ENCODE measurements at places on chromosomes 4 and X.

DNA sequence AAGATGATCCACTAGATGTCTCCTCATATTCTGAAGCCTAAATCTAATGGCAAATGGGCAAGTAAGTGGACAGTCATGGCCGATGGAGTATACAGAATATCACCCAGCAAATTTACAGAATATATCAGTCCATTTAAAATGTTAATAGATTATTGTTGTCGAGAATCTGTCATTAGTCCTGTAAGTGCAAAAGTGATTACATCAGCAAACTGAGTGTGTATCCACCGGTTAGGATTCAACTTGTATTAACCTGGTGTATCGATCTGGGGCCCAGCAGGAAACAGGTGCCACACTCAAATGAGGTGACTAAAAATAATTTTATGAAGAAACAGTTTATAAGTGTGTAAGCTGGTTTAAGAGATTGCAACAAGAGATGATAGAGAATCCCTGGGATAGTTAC, 367.9 kb upstream of the FAM47C start:
- no peak for DNase-seq

GRCh38 chr4:140296335-140297220, 76.9 kb upstream of the SCOC start:
- peak; percentile 88 for DNase-seq

DNA sequence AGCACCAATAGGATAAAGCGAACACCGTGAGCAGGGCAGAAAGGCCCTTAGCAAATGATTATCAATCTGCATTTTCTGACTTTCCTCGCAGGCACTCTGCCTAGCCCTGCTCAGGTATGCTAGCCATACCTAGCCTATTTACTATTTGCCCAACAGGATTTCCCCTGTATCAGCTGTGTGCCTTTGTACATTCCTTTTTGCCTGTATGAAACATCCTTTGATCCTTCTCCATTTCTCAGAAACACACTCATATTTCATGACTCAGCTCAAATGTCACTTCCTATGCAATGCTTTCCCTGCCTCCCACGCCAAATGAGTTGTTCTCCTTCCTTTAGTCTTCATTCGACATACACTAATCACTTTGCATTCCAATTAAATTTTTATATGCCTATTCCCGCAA, 37.2 kb downstream of the PCDH7 start:
- DNase-seq, result peak; percentile 78

GRCh38 chrX:31136144-31136611, 64.3 kb upstream of the FTHL17 start:
- DNase-seq, result no peak

DNA sequence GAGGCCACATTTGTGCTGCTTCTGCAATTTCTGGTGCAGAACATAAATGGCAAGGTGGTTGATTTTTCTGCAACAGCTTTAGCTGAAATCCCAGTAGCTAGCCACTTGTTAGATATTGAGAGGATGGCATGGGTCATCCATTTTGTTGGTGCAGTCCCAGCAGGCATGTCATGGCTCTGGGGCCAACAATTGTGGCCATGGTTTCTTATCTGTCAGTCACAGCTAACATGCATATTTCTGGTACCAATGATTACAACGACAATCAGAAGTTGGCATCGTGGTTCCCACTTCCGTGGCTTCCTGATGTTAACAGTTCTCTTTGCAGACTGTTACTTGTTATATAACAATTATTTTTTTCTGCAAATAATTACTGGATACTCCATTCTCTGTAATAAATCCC, 42.8 kb upstream of the PRKG2 start:
- no peak for DNase-seq

DNA sequence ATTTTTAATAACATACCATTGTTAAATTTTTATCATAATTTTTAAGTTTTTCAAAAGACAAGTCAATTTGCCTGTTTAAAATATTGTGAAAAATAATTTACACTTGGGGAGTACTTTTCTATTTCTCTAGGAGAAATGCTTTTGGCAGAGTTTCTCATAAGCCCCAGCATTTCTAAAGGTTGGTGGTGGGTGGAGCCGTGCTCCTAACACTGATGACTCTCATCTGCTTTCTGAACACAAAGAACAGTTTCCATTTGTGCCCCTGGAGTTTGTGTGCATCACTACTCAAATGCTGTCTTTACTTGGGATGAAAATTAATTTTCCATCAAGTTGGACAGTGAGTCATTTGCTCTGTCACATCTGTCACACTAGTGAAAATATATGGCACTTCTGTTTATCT, 57.6 kb downstream of the TNIP2 start:
- no peak for DNase-seq

DNA sequence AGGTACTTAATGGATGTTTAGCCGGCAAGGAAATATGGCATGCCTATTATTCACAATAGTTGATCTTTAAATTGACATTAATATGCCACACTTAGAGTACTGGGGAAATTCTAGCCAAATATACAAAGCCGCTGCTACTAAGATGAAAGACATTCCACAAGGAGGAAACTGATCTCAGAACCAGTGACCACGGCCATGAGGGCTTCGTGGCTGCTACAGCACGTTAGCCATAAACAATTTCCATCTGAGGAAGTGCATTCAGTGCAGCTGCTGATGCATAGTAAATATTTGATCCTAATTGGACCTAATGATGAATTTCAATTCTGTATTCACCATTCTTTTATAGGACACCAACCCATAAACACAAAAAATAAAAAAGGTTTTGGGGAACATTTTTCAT, 59.1 kb downstream of the SORBS2 start:
- DNase-seq, result no peak

DNA sequence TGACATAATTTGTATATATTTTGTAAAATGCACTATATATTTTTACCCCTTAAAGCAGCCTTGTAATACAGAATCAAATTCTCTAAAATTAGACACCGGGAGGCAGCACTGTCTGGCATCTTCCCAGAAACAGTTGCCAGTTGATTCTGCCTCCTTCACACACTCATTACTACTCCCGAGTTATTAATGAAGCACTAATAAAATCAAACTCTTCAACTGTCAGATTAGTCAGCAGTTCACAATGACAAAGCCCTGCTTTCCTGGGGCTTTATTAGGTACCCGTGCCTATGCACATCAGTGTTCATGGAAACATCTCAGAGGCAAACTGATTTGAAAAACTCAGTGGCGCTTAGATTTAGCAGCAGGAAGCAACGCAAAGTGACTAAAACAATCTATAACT, 103.5 kb upstream of the VEGFC start:
- no peak for DNase-seq

GRCh38 chr4:107866726-107867125, 42.0 kb downstream of the SGMS2 start:
- no peak for DNase-seq

- no peak for DNase-seq
These were observed 17.7 kb downstream of the NAA11 start for GRCh38 chr4:79308137-79308536.

DNA sequence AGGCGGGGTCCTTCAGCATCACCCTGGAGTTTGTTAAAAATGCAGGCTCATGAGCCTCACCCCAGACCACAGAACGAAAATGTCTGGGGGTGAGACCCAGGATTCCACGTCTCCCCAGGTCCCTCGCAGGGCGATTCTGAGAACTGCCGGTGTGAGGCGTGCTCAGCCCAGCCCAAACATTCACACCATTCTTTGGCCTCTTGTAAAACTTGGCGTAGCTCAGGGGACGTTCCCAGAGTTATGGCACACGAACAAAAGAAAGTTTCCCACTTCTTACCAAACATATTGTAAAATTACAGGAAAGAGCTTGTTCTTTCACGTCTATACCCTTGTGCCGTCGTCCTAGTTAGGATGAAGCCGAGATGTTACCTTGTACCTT, 12.9 kb downstream of the CD99 start:
- peak; percentile 49 for DNase-seq

DNA sequence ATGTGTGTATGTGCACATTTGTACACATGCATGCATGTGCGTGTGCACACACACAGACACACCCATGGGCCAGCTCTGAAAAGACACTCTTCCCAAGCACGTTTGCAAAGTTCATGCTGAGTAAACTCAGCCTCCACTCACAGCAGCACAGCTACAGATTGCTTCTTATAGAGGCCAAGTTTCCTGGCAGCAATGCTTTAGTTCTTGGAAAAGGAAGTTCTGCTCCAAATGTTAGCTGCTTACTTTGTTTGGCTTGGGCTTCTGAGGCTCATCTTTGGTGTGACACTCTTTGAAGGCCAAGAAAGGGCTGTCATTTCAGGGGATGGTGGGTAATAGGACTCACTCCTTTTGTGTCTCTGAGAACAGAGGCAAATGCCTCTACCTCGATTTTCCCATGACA, 6.6 kb downstream of the PLP1 start:
- no peak for DNase-seq

GRCh38 chr4:182010876-182011275, 232.3 kb upstream of the TENM3 start:
- peak; percentile 27 for DNase-seq

DNA sequence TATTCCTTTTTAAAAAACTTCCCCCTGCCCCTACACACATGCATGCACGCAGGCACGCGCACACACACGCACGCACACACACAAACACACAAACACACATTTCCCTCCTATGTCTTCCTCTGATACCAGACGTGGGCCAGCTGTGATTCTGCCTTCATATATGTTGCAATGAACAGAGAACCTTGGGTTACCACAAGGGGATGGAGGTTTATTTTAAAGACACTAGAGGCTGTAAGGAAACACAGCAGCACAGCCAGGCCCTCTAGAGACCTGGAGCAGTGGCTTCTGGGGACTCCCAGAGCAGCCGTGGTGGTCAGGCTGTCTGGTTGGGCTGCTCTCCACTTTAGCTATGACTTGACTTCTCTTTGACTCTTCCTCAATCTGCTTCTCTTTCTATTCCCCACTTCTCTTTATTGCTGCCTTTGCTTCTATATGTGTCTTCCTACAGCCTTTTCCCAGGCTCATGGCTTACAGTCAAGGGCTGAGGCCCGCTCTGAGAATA, 3.2 kb upstream of the TLR10 start:
- no peak for DNase-seq

DNA sequence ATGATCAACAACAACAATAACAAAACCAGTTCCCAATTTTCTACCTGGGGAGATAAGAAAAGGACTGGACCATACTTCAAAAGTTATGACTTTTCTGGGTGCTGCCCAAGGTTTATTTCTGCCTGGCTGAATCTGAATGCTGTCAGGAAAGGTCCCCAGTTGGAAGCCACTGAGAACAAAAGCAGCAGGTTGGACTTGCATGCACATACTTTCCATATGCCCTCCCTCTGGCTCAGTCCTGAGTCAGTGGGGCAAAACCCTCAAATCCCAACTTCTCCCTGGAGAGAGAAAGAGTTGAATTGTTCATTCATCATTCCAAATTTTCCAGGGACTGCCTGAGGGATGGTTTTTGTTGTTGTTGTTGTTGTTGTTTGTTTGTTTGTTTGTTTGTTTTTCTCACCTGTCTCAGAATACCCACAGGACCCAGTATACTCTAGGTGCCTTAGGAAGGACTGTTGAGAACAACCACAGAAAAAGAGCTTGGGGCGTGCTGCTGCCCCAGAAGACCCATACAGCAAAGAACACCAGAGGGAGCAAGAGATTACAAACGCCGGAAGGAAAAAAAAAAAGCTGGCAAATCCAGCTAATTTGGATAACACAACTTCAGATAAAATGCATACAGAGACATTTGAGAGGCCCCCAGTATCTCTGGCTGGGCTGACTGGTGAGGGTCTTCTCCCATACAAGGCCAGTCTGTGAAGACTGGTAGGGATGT, 138.9 kb upstream of the INPP4B start:
- DNase-seq, result peak; percentile 5

DNA sequence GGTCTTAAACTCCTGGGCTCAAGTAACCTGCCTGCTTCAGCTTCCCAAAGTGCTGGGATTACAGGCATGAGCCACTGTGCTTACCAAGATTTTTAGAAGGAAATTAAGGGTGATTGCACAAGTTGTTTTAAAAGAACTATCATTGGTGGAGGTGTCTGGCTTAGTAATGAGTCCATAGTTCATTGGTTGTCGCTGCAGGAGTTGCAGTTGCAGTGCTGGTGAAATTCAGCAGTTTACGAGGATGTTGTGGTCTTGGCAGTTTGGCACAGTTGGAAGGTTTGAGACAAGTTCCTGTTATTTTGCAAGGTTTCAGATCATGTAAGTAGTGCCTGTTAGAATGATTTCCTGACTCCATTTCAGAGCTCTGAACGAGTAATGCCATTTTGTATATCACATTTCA, 48.1 kb downstream of the RAB40AL start:
- DNase-seq, result no peak

- DNase-seq, result no peak
These were observed 2.5 kb upstream of the RS1 start for GRCh38 chrX:18674417-18674787.

DNA sequence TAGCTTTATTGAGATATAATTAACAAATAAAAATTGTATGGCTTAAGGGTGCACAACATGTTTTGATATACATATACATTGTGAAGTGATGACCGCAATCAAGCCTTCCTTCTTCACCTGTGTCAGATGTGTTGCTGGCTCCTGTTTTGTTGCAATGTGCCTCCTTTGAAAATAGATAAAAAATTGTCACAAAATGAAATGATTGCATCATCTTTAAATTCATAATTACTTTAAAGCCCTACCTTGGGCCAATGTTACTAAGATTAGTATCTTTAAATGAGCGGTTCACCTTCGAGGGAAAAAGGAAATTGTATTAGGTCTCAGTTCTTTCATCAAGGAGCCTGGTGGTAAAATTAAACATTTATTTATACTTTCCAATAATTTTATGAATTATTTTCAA, 77.3 kb downstream of the GPRIN3 start:
- DNase-seq, result no peak

GRCh38 chr4:153243468-153243867, 39.2 kb downstream of the TRIM2 start:
- no peak for DNase-seq

DNA sequence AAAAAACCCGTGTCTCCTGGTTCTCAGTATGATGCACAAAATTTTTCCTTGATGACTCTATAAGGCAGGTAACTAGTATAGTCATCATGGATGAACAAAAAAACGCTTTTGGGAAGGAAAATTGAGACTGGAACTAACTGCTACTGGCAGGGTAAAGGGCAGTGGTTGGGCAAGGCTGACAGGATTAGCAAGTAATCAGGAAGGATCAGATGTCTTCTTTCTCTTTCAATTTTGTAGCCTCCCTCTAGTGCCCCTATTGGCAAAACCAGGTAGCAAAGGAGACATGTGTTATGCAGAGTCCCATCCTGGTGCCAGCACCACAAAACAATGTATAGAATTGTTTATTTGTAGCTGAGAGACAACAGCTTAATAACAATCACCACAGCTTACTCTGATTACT, 12.8 kb upstream of the SLITRK4 start:
- no peak for DNase-seq

Measured in fibroblast of skin of back (primary cell).